ENCODE measurements at places on chromosomes 5 and 9.
A peak's percentile ranks its signal among the peaks of the same experiment; 100 is the strongest.

DNA sequence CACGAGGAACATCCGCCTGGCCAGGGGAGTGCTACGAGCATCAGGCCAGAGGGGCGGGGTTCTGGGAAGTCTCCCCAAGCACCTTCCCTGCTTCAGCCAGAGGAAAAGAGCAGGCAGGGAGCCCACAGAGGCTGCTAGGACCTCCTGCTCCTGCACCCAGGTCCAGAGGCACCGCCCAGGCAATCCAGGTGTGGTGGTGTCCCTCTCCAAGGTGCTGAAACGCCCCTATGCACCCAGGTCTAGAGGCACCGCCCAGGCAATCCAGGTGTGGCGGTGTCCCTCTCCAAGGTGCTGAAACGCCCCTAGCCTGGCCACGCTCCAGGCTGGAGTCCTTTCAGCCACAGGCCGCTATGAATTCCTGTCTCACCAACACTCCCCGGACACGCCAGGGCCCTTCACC lies 10.7 kb upstream of the UBAC1 start:
- no peak for DNase-seq

- DNase-seq = no peak
These were observed 259.4 kb downstream of the PLK2 start for GRCh38 chr5:58200451-58200850.

DNA sequence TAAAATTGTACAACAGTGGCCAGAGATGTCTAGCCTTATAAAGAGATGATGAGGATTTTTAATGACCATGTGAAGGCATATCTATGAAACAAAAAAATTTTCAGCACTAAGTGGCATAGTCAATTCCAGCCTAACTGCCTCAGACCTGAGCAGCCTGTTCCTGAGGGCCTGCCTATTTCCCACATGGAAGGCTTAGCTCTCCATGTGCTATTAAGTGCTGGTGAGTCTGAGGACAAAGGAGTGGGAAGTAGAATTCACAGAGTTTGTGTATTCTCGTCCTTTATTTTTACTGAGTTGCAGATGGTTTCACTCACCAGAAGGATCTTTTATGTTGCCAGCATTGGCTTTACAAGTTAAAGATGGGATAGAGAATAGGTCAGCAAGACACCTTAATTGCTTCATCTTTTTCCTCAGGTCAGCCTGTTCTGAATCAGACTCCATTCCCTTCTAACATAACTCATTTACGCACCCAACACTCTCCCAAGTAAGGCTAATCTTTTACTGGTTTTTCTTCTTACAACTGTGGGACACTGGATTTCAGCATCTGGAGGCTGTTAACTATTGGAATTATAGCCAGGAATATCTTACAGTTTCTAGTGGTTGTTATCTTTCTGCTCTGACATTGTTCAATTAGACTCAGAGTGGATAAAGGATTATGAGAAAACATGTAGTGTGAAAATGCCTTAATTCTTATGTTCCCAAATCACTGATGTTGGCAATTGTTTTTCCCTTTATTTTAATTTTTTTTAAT lies 76.8 kb downstream of the ISOC1 start:
- no peak for DNase-seq

- no peak for DNase-seq
These were observed 7.5 kb downstream of the SURF4 start for GRCh38 chr9:133368249-133368881.

- no peak for DNase-seq
These were observed 75.0 kb upstream of the TRIO start for GRCh38 chr5:14068136-14068535.

GRCh38 chr5:98259595-98259994 lies 513.9 kb upstream of the RGMB start:
- DNase-seq = no peak

- no peak for DNase-seq
These were observed 232.1 kb downstream of the MAN2A1 start for GRCh38 chr5:109921735-109922380.

- DNase-seq = no peak
These were observed 72.1 kb downstream of the ADRB2 start for GRCh38 chr5:148898413-148899075.

- DNase-seq = no peak
These were observed 114.6 kb downstream of the SYK start for GRCh38 chr9:90916147-90916734.

- DNase-seq = peak; percentile 59
These were observed at the start of gene BASP1 for GRCh38 chr5:17217493-17218352. BASP1 (plus strand) TSS chr5:17217631; CDS start chr5:17275217, 57,586 bp downstream.

GRCh38 chr9:89879276-89879675 lies 274.5 kb downstream of the GADD45G start:
- no peak for DNase-seq

DNA sequence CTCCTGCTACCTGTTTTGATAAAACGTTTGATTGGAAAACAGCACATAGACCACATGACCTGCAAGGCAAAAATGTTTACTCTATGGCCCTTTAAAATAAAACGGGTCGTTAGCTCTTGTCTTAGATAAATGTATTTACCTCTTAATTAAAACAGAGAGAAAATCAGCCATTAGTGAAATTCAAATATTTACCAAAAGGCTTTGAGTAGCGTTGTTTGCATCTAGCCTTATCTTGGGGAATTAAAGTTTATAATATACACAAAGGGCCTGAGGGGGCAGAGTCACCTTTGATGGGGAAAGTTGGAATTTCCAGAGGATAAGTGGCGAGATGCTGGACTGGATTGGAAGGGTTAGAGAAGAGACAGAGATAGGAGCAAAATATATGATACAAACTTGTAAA lies 111.3 kb downstream of the FBXO4 start:
- DNase-seq = no peak

DNA sequence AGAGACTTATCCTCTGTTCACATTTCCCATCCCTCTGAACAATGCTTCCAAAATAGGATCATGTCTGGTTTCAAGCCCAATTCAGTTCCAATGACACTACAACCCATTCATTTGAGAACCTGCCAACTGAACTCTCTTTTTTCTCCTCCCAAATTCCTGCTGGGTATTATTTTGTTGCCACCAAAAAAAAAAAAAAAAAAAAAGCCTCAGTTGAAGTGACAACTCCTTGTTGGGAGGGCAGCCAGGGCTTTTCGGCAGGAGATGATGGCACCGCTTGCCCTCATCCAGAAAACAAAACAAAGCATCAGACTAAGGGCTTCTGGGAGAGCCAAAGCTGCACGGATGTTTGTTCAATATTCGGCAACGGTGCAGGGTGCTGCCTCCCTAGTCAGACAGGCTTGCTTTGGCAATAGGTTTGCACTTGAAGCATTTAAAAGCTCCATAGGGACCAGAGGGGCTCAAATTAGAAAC lies 30.6 kb upstream of the TRIM32 start:
- no peak for DNase-seq

DNA sequence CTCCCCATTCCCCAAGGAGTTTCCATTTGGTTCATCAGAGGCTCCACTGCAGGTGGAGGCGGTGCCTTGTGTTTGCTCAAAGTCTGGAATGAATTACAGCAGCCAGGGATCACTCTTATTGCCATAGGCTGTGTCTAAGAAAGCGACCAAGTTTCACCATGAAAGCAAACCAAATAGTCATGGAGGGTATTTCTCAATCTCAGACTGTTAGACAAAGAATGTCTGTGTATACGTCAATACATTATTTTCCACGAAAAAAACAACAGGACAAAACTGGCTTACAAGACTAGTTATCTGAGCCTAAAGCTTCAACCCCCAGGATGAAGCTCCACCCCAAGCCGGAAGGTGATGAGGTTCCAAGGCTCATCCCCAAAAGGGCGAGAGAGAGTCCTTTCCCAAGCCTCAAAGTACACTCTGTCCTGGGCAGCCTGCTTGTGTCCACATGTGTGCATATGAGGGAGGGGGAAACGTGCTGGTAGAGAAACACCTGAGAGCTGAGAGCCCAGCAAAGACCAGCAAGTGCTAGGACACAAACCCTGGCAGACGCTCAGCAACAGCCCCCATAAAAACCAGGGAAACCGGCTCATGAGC lies 4.3 kb downstream of the B4GALT1 start:
- DNase-seq = no peak

- DNase-seq = no peak
These were observed 386.2 kb upstream of the IZUMO3 start for GRCh38 chr9:24931894-24932293.

DNA sequence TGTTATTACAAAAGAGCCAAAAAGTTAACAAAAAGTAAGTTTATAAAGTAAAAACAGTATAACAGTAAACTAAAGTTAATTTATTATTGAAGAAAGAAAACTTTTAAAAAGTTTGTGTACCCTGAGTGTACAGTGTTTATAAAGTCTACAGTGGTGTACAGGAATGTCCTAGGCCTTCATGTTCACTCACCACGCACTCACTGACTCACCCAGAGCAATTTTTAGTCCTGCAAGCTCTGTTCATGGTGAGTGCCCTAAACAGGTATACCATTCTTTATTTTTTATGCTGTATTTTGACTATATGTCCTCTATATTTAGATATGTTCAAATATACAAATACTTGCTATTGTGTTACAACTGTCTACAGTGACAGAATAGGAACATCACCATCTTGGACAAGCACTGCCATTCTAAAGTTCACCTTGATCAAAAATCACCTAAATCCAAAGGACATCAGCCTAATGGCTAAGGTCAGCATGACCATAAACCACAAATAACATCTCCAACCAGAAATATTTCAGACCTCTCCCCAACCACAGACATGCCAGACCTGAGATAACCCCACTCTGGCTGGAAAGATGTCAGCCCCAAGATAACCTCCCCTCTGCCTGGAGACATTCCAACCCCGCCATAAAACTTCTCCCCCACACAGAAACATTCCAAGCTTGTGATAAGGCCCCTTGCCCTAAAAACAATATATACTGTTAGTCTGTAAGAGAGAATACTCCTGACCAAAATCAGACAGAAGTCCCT lies 56.1 kb downstream of the AGXT2 start:
- no peak for DNase-seq

DNA sequence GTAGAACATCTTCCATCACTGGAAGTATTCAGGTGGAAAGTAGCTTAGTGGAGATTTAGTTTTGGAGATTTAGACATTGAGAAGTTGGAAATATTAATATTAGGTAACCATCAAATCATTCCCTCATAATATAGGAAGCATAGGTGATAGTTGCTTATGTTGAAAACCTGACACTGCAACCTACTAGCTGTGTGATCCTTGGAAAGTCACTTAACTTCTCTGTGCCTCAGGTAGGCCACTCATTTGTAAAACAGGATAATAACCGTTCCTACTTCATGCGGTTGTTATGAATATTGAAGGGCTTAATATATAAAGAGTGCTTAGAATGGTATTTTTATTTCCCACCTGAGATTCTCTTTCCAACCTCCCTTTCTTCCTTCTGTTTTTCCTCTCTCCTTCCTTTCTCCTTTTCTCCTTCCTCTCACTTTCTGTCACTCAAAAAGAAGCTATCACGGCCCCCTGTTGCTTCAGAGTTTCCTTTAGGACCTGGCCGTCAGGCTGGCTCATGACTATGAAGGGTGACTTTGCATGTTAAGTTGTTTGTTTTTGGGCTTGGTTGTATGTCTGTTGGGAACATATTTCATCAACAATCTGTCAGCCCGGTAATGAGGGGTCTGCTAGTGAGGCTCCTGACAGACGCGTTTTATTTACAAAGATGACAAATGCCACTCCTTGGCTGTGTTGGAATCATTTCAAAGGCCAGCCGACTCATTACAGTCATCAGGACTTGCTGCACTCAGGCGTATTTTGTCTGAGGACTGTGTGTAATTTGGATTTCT lies 31.0 kb downstream of the DOCK2 start:
- DNase-seq = peak; percentile 17

- no peak for DNase-seq
These were observed 228.1 kb upstream of the MEF2C start for GRCh38 chr5:89110916-89111646.

GRCh38 chr5:20335978-20336377 lies 348.0 kb upstream of the CDH18 start:
- DNase-seq = no peak

- DNase-seq = no peak
These were observed 5.0 kb downstream of the DAB2 start for GRCh38 chr5:39419796-39420195.
